Stimulated activated CD4-positive, alpha-beta T cell treated with anti-CD3 and anti-CD28 coated beads, Interleukin-1b, Interleukin-23, amount 100 ng/mL, for 1 hour (primary cell): ENCODE measurements at places on chromosomes 3 and 15.

GRCh38 chr15:66942649-66943390 lies 122.6 kb upstream of the SMAD3 start:
- DNase-seq = no peak

- DNase-seq = peak; percentile 63
Measured at GRCh38 chr3:71582612-71583565, 639 bp downstream of the FOXP1 start.

GRCh38 chr3:160296591-160296990 lies 71.4 kb downstream of the C3orf80 start:
- DNase-seq = no peak

DNA sequence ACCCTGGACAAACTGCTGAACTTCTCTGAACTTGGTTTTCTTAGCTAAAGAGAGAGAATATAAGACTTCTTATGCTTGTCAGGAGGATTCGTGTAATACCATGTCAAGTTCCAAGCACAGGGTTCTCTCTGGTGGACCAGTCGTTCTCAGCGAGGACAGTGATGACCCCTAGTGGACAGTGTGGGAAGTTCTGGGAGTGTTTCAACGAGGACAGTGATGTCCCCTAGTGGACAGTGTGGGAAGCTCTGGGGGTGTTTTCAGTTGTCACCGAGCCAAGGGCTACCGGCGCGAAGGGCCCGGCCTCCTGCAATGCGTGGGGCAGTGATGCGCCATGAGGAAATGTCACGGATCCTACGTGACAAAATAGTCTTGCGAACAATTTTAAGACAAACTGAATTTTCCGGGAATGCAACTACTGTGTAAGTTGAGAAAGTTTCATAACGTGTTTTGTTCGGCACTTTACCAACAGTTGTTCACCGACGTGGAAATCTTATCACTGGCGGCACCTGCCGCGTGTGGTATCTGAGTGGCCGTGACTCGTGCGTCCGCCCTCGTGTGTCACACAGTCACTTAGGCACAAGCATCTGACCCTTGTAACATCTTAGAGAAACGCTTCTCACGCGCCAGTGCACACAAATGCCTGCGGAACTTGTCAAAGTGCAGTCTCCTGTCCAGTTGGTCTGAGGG lies 39.3 kb upstream of the MUC4 start:
- peak; percentile 77 for DNase-seq

DNA sequence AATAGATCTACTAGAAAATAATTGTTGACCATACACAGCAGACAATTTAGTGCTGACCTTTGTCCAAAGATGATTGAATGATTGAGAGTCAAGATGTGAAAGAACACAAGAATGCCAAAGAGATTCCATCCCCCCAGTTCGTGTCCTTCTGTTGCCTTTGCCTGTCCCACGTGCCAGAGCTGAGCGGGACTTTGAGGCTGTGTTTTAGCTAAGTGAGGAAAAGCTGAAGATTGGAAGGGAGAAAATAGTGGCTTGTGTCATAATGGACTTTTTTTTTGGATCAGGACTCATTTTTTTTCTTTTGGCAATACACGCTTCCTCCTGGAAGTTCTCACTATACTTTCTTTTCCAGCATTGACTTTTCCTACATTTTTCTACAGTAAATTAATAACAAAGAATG lies 206.6 kb upstream of the MDFIC2 start:
- DNase-seq = no peak

- no peak for DNase-seq
Measured at GRCh38 chr15:64749167-64749566, 26.2 kb downstream of the RBPMS2 start.

GRCh38 chr3:46194868-46195553 lies 13.1 kb downstream of the CCR1 start:
- no peak for DNase-seq

DNA sequence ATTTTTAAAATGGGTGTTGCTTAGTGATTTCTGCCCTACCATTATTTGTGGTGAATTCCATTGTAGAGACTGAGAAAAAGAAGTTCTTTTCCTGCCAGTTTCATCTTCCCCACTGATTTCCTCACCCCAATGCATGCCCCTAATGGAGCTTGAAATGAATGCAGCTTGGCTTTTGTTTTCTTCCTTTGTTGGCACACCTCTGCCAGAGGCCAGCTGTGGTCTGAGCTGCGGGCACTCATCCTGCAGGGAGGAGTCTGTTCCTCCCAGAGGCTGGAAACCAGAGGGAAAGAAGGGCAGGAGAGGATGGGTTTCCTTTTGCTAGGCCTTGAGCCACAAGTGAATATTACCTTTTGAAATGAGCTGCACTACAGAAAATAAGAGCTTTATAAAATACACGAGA lies 9.3 kb upstream of the ST8SIA2 start:
- DNase-seq = no peak

- no peak for DNase-seq
Measured at GRCh38 chr3:40511031-40511718, 5.3 kb downstream of the ZNF620 start.

GRCh38 chr3:114809668-114810413 lies 337.2 kb downstream of the ZBTB20 start:
- no peak for DNase-seq

GRCh38 chr3:32392536-32393302 lies 1.1 kb downstream of the CMTM7 start:
- DNase-seq = no peak

- no peak for DNase-seq
Measured at GRCh38 chr3:50264964-50265485, 3.9 kb upstream of the SEMA3B start.

GRCh38 chr15:81239190-81239589 lies 42.5 kb downstream of the IL16 start:
- DNase-seq = no peak

GRCh38 chr3:41176596-41176995 lies 22.7 kb upstream of the CTNNB1 start:
- no peak for DNase-seq

DNA sequence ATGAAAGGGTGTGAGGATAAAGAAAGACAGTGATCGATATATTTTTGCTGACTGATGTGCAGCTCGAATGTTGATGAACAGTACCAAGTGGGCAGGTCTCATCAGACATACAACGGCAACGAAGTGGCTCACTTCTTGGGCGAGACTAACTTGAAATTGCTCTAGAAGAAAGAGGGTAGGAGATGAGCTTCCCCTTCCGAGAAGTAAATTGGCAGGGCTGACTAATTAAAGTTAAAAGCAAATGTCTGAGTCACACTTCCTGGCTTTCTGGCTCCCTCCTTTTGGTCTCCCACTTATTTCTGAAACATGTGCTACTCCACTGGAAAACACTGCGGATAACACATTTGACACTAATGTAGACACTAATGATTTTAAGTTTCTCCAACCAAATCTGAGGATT lies 228.3 kb downstream of the ABHD5 start:
- no peak for DNase-seq

GRCh38 chr15:59830098-59830497 lies 141.0 kb upstream of the BNIP2 start:
- no peak for DNase-seq

DNA sequence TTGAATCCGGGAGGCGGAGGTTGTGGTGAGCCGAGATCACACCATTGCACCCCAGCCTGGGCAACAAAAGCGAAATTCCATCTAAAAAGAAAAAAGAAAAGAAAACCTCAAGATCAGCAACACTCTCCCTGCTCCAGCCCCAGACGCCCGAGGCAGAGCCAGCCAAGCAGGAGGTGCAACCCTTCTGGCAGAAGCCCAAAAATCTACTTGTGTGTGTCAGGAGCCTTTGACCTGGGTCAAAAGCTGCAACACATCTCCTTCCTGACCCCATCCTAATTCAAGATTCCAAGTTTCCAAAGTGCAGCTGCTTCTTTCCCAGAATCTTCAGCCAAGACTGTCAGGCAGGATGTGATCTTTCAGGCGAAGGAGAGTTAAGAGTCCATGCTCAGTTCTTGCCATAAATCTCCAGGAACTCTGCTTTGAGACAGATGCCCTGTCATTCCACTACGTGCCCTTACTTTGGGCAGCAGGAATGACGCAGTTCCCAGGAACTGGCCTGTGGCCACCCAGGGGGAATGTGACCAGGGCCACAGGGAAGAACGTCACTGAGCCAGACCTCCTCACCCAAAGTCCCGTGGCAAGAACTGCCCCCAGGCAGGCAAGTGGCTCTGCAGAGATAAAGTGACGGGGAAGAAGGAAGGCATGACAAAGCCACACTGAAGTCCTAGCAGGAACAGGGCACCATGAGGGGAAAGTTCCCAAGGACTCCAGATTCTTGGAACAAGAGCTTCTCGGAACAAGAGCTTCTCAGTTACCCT lies 39.4 kb downstream of the SH3BP5 start:
- no peak for DNase-seq

DNA sequence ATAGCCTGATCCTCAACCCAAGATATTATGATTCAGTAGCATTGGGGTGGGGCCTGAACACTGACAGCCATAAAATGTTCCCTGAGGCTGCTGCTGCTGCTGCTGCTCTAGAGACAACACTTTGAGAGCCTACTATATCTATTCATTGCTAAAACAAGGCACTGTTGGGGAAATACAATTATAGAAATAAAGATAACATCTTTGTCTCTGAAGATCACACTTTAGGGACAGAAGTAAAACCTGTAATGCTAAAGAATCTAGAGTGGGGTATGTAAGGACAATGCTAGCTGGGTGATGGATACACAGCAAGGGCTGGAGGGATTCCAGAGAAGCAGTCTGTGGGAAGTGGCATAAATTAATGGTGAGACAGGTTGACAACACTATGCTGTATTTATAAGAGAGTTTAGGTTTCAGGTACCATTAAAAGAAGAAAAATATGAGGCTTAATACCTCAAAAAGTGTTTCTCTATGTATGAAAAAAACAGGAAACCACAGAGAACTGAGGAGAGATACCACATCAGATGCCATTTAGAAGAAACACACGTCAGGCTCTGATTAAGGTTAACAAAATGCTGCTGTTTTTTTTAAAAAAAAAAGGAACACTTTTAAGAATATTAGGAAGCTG lies 115.9 kb downstream of the CBLB start:
- no peak for DNase-seq

GRCh38 chr3:148366743-148367410 lies 330.8 kb upstream of the AGTR1 start:
- no peak for DNase-seq

- DNase-seq = no peak
Measured at GRCh38 chr15:65653341-65653740, 31.6 kb downstream of the SLC24A1 start.

GRCh38 chr3:120536642-120537041 lies 59.5 kb upstream of the NDUFB4 start:
- DNase-seq = no peak

DNA sequence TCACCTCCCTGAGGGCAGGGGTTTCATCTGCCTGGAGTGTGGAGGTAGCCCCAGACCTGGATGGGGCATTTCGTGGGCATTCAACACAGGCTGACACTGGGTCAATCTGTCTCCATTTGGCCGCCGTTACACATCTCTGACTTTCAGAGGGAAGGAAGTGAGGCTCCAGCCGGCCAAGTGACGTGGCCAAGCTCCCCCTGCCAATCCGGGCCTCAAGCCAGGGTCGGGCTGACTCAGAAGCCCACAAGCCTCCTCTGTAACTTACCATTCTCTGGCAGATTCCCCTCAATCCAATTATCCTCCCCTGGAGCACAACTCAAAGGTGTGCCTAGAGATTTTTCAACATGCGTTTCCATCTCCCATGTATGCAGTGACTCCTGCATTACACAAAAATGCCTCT lies 227.6 kb downstream of the KLF13 start:
- DNase-seq = no peak

DNA sequence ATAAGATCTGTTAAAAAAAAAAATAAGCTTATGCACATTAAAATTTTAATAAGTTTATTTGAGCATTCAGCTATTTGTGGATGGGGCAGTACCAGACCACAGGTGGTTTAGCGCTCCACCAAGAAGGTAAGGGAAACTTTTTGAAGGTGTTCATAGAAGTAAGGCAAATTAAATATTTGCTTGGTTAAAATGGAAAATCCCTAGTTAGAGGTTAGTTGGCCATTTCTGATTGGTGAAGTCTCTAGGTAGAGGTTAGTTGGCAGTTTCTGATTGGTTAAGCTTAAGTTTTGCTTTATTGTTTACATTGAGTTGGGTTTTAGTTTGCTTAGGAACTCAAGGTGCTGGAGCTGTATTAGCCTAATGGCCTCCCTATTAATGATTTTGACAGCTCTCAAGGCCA lies 30.7 kb downstream of the SCN11A start:
- DNase-seq = no peak

DNA sequence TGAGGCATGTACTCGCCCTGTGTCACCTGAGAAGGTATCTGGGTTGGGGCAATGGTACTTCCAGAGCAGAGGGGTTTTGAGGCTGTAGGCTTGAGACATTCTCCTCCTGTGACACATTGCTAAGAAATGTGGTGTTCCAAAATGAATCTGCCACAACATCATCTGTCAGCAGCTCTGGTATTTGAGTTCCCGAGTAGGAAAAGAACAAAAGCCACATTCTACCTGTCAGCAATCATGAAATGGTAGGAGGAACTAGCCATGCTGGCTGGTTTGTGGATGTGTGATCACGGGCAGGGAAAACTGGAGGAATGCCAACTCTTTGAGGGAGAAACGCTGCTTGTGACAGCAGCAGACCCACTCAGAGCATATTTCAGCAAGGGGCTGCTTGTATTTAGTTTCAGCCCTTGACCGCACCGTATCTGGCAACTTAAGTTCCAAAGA lies 579.4 kb upstream of the TBL1XR1 start:
- no peak for DNase-seq

DNA sequence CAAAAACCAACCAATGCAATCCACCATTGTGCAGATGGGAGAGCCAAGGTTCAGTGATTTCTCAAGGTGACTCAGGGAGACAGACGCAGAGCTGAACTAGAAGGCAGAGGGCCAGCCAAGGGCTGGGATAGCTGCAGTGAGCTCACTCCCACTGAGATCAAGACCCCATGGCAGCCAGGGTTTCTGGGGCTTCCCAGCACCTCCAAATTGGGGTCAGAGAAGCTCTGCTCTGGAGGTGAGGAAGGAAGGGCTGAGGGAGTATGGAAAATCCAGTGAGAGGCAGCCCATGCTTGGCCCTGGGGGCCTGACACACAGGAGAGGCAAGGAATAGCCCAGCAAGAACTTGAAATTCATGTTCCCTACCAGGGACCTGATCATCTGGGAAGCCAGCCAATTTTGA lies 61.0 kb downstream of the ISG20 start:
- DNase-seq = no peak

DNA sequence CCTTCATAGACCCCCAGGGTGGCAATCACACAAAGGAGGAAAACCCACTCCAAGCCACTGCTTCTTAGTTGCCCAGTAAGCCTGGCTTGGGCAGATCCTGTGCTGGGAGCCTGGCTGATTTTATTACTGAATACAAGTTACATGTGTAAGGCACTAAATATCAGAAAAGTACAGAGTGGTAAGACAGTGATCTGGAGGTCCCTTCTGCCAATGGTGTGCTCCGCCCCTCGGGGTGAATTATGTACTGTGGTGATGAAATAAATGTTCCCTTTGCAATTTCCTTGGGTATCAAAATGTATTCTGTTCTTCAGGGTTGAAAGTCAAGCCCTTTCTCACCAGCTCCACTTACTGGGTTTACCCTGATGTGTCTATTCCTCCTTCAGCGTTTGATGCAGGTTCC lies 38.8 kb downstream of the EID1 start:
- DNase-seq = no peak
